ENCODE measurements at places on chromosomes 1 and 21. TPM values are rescaled to one million over a fixed set of nuclear protein-coding genes. Genes with fewer than 3 reads are reported as not detected.

COL11A1 gene
- total RNA-seq, result 117 TPM

GRCh38 chr1:239511875-239512274 lies 125.5 kb downstream of the CHRM3 start:
- DNase-seq, result no peak

KDF1 gene
- total RNA-seq, result not detected

CCDC181 gene
- 0.47 TPM for total RNA-seq

- DNase-seq, result no peak
Measured at GRCh38 chr1:53342735-53343470, 15.0 kb upstream of the LRP8 start.

PRAMEF14 gene
- total RNA-seq, result not detected

DNA sequence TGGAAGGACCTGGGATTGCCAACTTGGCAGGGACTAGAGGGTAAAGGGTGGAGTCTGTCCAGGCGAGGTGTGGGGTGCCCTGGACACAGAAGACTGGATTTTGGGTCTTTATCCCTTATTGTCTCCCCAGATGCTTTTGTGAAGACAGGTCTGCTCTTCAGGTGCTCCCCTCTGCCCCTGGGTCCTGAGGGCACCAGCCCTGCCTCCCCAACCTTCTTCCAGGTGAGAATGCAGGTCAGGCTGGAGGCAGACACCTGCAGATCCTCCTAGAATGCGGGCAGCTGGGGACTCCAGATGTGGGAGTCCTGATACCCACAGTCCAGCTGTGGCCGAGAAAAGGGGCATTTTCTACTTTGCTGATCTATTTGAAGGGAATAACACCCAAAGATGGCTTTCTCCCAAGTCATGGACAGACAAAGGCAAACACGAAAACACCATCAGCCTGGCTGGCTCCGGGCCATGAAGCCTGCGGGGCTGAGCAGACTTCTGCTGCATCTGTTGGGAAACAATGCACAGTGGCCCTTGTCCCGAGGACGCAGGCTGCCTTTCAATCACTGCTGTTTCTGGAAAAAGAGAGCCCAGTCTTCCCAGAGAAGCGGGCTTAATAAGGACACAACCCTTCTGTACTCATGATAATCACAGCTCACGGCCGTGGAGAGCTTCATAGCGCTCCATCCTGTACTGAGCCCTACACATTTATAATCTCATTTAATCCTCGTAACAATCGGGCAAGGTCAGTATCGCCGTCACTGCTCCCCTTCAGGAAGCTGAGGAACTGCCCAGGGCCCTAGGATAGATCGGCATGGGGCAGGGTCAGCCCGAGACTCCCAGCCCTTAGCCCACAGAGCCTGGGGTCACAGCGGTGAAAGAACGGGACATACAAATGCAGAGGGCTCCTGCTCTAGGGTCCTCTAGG lies 62.0 kb upstream of the ABCG1 start:
- DNase-seq, result peak; percentile 47

S100A14 gene
- not detected for total RNA-seq

DNA sequence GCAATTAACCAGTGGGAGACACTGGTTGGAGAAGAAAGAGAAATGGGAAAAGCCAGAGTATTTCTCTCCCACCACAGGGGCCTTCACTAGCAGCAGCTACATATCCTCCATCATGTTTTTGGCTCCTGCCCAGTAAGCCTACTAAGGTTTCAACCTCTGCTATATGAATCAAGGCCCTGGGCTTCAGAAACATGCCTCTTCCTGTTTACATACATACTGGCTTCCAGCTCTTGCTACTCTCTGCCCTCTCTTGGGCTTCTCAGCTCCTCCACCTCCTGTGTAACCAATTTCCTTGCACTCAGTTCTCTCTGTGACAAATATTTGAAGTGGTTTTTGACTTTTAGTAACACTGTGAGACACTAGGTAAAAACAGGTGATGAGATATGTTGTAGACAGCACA lies 80.8 kb downstream of the LRRC7 start:
- no peak for DNase-seq

ATG4C gene
- 9.8 TPM for total RNA-seq

- DNase-seq, result peak; percentile 20
Measured at GRCh38 chr21:28781602-28782276, 210.9 kb downstream of the LTN1 start.

DNA sequence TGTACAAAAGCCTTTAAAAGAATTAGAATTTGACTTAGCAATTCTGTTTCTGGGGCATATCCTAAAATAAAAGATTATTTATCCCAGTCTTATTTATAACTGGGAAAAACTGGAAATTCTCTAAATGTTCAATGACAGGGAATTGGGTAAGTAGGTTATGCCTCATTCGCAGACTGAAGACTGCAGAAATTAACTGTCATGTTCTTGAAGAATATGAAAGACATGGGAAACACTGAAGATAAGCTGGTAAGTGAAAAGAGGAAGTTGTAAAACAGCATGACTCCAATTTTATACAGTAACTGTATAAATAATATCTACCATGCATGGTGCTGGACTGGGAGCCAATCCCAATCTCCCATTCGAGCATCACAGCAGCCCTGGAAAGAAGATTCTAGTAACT lies 50.6 kb upstream of the SLC2A1 start:
- no peak for DNase-seq

DNA sequence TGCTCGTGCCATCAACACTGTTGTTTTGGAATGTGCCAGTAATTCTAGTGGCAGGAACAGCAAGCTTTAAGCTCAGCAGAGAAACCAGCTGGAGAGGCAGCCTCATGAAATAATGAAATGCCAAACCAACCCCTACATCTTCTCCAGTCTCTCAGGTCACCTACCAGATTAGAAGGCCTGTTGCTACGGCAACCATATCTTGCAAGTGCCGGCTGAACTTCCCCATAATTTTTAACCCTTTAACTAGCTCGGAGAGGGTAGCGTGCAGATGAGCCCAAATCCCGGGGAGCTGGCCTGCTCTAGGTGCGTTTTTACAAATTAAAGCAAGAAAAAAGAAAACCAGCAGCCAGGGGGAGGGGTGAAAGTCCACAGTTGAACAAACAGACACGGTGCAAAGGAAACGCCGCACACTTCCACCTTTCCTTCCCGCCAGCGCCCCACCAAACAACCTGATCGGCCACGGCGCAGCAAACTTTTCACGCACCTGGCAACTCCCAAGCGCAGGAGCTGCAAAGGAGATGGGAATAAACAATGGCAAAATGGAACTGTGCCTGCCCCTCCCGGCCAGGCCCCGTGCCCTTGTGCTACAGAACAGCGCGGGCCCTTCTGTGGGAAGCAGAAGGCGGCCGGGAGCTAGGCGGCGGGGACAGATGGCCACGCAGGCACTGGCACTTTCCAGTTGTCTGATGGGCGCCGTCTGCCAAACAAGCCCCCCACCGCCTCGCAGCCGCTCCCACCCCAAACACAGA lies 50.1 kb downstream of the SSBP3 start:
- no peak for DNase-seq

Data from myocyte (in vitro differentiated cells).